Aorta (tissue), 5 donors: ENCODE measurements at places on chromosomes 16 and 17. TPM values are rescaled to one million over a fixed set of nuclear protein-coding genes. Genes with fewer than 3 reads are reported as not detected.

DNA sequence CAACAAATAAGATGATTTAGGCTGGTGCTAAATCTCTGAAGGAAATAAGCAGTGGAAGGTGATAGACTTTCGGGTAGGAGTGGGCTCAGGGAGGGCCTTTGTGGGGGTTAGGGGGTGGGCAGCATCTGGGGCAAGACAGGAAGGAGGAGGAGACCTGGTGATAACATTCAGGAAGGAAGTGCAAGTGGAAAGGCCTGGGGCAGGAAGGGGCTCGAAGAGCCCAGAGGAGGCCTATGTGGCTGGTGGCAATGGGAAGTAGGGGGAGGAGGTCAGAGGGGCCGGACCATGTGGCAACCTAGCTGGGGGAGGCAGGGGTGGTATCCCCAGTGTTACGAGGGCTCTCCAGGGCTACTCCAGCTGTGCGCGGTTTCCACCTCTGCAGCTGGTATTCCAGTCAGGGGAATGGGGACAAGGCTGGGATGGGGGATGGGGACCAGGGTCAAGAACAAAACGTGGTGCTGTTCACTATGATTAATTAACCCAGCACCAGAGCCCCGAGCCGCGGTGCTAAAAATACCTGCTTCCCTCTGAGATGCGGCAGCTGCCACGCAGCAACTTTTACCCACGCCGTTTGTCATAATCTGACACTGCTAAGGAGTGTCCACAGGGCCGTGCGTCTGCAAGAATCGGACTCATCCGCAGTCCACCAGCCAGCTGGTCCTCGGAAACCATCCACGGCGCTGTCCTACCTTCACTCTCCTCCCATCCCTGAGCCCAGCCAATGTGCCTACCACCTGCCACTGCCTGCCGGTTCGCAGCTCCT lies 5.2 kb upstream of the CCDC182 start:
- H3K36me3 ChIP-seq, result no peaks in the 10 kb centered on the region
- DNase-seq, result no peak
- no peaks in the 10 kb centered on the region for H3K27me3 ChIP-seq
- H3K27ac ChIP-seq, result no peak overlapping the region

SDR42E2 gene
- not detected for polyA plus RNA-seq

GRCh38 chr16:56848029-56848936 lies 16.7 kb upstream of the SLC12A3 start:
- peak; percentile 80 for DNase-seq
- no peaks in the 10 kb centered on the region for H3K4me1 ChIP-seq
- no peak overlapping the region for H3K4me3 ChIP-seq
- no peaks in the 10 kb centered on the region for H3K27me3 ChIP-seq

GRCh38 chr17:76735006-76735405 lies 2.1 kb downstream of the SRSF2 start:
- H3K36me3 ChIP-seq, result peaks cover 3% of the 10 kb centered on the region
- peaks cover 2% of the 10 kb centered on the region for H3K27me3 ChIP-seq
- no peak overlapping the region for H3K4me3 ChIP-seq
- DNase-seq, result no peak
- H3K4me1 ChIP-seq, result peaks cover 3% of the 10 kb centered on the region

FZD2 gene
- polyA plus RNA-seq, result 3.9 TPM

- H3K27ac ChIP-seq, result no peak overlapping the region
- DNase-seq, result peak; percentile 58
- H3K27me3 ChIP-seq, result no peaks in the 10 kb centered on the region
- no peaks in the 10 kb centered on the region for H3K4me1 ChIP-seq
Observed at GRCh38 chr16:88358023-88358420, 24.7 kb upstream of the ZNF469 start.

GRCh38 chr17:49548506-49549310 lies 27.0 kb upstream of the NXPH3 start:
- no peaks in the 10 kb centered on the region for H3K27me3 ChIP-seq
- no peak overlapping the region for H3K27ac ChIP-seq
- DNase-seq, result no peak
- H3K4me3 ChIP-seq, result no peak overlapping the region

GRCh38 chr17:67636312-67636711 lies 81.4 kb upstream of the NOL11 start:
- no peaks in the 10 kb centered on the region for H3K36me3 ChIP-seq
- no peak overlapping the region for H3K27ac ChIP-seq
- H3K4me1 ChIP-seq, result no peaks in the 10 kb centered on the region
- no peak overlapping the region for H3K4me3 ChIP-seq

GRCh38 chr17:68399638-68400403 lies 57.5 kb downstream of the WIPI1 start:
- peaks cover 3% of the 10 kb centered on the region for H3K4me1 ChIP-seq
- no peak for DNase-seq
- H3K36me3 ChIP-seq, result no peaks in the 10 kb centered on the region
- no peak overlapping the region for H3K4me3 ChIP-seq

DNA sequence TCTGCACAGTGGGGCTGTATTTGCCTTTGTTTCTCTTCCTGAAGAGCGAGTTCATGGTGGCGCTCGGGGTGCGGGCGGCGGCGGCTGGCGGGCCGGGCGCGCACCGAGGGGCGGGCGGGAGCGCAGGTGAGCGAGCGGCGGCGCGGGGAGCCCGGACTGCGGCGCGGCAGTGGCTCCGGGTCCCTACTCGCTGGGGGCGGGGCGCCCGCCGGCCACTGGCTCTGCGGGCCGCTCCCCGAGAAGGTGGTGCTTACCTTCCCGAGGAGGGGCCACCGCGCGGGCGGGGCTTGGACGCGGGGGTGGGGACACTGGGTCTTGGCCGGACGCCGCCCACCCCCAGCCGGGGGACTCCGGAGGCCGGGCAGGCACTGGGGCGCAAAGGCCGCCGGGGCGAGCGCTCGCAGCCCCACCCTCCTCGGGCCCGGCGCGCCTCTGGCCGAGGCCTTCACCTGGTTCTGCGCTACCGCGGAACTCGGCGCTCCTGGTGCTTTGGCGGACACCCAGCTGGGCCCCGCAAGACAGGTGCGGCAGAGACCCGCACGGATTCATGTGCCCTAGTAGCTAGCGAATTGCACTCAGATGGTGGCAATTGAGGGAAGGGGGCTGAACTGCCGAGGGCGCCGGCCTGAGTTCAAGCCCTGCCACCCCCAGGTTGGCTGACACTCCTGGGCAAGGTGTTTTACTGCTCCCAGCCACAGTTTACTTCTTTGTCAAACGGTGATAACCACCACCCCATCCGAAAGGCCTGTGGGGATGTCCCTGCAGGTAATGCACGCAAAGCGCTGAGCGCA lies at the start of gene PPL:
Gene PPL, minus strand, starts transcription at position 158 of the 791 bp plus-strand sequence. Its CDS starts 103 bp downstream, at position 55.
- H3K27ac ChIP-seq, result no peak within 1 kb of the TSS
- H3K4me1 ChIP-seq, result no peaks in the 10 kb centered on the region
- H3K36me3 ChIP-seq, result no peaks in the 10 kb centered on the region
- no peaks in the 10 kb centered on the region for H3K27me3 ChIP-seq
- H3K4me3 ChIP-seq, result peak within 1 kb of the TSS; percentile 74

DNA sequence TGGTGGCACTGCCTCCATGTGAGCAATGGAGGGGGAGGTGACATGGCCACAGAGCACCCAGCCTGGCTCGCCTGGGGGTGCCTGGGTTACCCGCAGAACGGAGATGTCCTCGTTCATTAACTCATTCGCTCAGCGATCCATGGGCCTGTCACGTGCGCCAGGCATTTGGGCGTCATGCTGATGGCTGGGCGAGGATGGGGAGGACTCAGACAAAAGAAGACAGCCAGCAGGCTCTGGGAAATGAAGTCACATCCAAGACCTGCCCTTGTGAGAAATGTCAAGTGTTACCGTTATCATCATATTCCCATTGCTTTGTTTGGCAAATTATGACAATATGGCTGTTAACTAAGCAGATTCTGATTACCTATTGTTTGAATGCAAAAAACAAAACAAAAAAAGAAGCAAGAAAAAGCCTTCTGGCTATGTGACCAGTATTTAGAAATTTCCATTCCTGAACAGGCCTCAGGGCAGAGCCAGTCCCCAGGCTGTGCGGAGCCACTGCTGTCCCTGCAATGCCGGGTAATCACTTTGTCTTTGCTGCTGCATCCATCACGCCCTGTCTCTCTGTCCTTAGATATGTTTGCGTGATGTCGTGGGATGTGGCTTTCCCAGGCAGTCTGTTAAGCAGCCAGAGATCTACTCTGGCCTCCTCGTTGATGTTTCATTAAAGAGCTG lies 57.9 kb downstream of the CMIP start:
- H3K4me3 ChIP-seq, result no peak overlapping the region
- no peak for DNase-seq
- H3K4me1 ChIP-seq, result no peaks in the 10 kb centered on the region
- H3K27me3 ChIP-seq, result no peaks in the 10 kb centered on the region
- H3K27ac ChIP-seq, result no peak overlapping the region

DNA sequence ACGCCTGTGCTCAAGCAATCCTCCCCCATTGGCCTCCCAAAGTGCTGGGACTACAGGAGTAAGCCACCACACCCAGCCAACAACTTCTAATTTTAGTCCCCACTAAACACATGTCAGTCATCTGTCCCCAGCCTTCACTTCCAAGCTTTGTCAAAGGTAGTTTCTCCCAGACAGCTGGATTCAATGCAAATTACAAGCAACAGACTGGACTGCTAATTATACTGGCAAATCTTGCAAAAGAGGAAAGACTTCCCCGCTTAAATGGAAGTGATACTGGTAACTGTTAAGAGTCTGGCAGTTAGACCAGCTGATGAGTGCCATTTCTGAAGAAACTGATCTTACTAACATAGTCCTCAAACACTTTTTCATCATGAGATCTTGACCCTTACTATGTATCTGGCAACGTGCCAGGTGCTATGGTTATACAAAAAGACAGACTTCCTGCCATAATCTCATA lies 8.2 kb upstream of the GGA2 start:
- no peak for DNase-seq
- H3K36me3 ChIP-seq, result no peaks in the 10 kb centered on the region
- H3K27me3 ChIP-seq, result no peaks in the 10 kb centered on the region
- H3K4me3 ChIP-seq, result no peak overlapping the region
- no peak overlapping the region for H3K27ac ChIP-seq

GRCh38 chr16:50167556-50167955 lies 14.4 kb downstream of the TENT4B start:
- H3K36me3 ChIP-seq, result no peaks in the 10 kb centered on the region
- no peaks in the 10 kb centered on the region for H3K27me3 ChIP-seq
- H3K4me1 ChIP-seq, result no peaks in the 10 kb centered on the region
- no peak overlapping the region for H3K4me3 ChIP-seq
- H3K27ac ChIP-seq, result peak overlapping the region; percentile 51

DNA sequence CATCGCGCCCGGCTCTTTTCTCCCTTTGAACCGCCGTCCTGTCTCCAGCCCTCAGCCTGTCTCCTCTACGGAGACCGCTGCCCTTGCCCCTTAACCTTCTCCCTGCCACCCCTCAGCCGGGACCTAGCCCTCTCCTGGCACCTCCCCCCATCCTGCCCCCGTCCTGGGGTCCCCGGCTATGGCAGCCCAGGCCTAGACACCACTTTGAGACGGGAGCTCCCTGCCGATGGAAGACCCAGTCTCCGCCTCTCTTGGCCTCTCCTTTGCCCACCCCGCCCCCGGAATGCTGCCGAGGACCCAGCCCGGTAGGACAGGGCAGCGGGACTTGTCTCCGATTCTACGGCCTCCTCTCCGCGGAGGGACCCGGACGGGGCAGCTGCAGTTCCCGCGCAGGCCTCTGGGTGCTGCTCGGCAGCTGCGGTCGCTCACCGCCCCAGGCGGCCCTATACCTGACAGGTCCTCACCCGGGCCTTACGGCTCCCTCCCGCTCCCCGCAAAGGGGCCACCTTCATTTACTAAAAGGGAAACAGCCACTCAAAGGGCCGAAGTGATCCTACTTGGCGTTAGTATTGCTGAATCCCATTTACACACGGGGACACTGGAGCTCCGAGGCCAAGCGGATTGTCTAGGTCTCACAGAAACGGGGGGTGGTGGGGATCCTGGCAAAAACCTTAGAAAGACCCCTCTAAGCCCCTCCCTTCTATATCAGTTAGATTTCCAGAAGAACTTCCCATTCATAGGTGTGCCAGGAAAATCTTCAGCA lies 32.6 kb upstream of the TAC4 start:
- no peaks in the 10 kb centered on the region for H3K27me3 ChIP-seq
- H3K27ac ChIP-seq, result no peak overlapping the region
- H3K4me3 ChIP-seq, result no peak overlapping the region
- DNase-seq, result peak; percentile 79
- no peaks in the 10 kb centered on the region for H3K36me3 ChIP-seq

DNA sequence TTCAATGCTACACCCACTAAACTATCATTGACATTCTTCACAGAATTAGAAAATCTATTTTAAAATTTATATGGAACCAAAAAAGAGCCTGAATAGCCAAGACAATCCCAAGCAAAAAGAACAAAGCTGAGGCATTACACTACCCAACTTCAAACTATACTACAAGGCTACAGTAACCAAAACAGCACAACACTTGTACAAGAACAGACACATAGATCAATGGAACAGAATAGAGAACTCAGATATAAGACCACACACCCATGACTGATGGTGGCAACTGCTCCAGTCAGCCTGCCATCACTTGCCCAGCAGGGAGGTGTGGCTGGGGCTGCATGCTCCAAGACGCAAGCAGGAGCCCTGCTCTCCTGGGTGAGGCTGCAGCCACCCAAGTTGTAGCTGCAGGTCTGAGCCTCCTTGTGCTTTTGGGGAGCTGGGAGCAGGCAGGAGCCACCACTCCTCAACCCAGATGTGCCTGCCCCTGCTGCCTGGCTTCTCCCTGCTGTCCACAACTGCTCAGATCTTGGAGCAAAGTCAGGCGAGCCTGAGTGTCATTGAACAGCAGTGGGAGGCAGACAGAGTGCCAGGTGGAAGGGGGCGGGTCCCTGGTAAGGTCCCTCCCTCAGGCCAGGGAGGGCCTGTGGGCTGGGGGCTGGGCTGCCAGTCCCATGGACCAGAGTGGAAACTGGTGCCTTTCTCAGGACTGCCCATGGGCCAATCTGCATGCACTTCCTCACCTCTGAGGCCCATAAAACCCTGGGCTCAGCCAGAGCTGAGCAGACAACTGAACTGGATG lies 24.7 kb downstream of the SSH2 start:
- H3K4me1 ChIP-seq, result no peaks in the 10 kb centered on the region
- no peak overlapping the region for H3K27ac ChIP-seq
- no peak overlapping the region for H3K4me3 ChIP-seq
- H3K36me3 ChIP-seq, result no peaks in the 10 kb centered on the region
- no peak for DNase-seq

KRT40 gene
- not detected for polyA plus RNA-seq
